Stromal cell of bone marrow (primary cell): ENCODE measurements at places on chromosomes 1 and 21.

GRCh38 chr21:34807146-34807880 lies 138.5 kb downstream of the CLIC6 start:
- DNase-seq = peak; percentile 89

DNA sequence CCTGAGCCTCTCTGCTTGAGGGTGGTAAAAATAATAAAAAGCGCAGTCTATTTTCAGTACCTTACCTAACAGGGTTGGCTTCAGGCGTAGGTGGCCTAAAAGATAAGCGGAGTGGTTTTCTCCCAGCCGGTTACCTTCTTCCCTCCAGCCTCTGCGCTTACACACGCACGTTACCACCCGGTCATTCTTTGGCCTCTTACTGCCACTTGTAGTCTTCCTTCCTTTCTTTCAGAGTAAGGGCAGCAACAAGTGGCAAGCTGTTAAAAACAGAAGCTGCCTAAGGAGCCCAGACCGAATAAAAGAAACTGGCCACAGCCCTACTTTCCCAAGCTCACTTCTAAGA lies 35.4 kb downstream of the CLCA1 start:
- DNase-seq = no peak

GRCh38 chr1:19220080-19220846 lies 10.2 kb upstream of the UBR4 start:
- DNase-seq = no peak

DNA sequence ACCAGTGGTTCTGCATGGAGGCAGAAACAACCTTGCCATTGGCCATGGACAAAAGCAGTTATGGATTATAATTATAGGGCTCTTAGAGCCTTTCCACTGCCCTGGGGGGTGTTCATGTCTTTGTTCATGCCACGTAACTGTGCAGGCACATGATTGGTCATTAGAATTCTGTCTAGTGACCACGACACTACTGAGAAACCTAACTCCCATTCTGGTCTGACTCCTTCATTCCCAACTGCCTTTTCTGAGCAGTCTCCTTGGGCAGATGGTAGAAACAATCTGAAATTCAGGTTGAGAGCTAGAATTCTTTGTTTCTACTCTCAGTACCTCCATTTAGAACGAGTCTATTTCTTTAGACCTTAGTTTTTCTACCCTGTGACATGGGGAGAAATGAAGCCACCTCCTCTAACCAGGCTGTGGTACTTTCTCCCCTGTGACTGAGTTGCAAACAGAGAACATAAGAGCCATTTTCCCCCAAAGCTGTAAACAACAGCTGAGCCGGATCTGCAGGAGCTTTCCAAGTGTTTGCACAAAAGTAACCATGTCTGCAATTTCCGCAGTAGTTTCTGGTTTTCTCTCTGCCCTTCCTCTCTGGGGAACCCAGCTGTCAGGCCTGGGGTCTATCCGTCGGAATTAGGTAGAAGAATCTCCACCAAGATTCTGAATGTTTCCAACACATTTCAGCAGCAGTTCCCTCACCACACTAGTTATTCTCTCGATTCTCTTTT lies 37.7 kb upstream of the IPO9 start:
- DNase-seq = no peak

GRCh38 chr21:45130324-45130774 lies 56.0 kb downstream of the ADARB1 start:
- peak; percentile 68 for DNase-seq

DNA sequence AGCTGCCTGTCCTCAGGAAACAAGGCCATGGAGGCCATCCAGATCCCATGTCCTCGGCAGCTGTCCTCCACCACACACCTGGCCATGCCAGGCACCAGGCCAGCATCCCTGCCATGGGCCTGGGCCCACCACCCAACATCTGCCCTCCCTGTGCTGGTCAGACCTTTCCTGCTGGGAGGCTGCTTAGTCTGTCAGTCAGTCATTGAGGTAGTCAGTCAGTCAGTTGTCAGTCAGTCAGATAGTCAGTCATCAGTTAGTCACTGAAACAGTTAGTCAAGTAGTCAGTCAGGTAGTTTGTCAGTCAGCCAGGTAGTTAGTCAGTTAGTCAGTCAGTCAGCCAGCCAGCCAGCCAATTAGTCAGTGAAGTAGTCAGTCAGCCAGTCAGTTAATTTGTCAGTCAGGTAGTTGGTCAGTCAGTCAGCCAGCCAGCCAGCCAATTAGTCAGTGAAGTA lies 17.2 kb downstream of the KRTAP10-1 start:
- no peak for DNase-seq

DNA sequence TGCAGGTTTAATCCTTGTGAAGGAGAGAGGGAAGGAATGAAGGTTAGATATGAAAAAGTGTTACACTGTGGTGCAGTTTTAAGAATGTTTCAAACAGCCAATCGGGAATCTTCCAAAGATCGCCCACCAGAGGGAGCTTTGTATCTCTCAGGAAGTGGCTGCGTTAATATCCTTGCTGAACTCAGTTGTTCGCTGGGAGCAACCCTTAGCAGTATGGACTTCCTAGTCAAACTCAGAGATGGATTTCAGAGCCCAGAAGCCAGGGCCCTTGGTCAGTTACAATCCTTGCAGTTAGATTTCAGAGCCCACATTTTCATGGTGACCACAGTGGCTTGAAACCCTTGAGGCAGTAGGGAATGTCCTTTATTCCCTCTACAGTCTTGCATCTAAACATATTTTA lies 136.2 kb downstream of the NTNG1 start:
- DNase-seq = peak; percentile 23

- DNase-seq = no peak
Observed at GRCh38 chr21:45478816-45479669, 63.2 kb downstream of the SLC19A1 start.

DNA sequence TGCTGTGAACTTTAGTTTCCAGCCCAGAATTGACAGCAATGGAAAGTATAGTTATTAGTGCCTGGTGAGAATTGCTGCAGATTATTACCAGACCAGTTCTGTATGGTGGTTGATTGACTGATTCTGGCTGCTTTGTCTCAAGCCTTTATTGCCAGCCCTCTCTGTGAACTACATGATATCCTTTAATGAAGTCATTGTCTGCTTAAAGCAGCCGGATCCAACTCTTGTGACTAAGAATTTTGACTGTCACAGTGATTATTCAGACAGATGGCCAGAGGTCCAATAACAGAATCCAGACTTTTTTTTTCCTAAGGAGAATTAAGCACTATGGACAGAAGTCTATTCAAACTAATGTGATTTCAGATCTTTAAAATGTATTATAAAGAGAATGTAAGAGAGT lies 1548.6 kb upstream of the B3GALT2 start:
- no peak for DNase-seq

DNA sequence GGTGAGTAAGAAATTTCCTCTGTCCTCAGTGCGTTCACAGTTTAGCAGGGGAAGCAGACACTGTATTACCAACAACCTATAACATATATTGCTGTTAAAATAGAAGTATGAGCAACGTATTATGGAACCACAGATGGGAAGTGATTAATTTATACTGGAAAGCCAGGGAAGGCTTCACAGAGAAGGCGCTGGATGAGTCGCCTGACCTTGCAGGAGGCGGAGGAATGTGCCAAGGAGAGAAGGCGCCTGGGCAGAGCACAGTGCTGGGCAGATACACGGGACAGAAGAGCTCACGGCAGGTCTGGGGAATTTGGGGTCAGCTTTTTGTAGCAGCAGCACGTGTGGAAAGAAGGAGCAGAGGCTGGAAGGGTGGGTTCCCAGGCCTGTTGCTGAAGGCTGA lies 116.3 kb downstream of the DHRS3 start:
- no peak for DNase-seq

GRCh38 chr1:233668725-233669294 lies 54.9 kb downstream of the KCNK1 start:
- DNase-seq = peak; percentile 57

DNA sequence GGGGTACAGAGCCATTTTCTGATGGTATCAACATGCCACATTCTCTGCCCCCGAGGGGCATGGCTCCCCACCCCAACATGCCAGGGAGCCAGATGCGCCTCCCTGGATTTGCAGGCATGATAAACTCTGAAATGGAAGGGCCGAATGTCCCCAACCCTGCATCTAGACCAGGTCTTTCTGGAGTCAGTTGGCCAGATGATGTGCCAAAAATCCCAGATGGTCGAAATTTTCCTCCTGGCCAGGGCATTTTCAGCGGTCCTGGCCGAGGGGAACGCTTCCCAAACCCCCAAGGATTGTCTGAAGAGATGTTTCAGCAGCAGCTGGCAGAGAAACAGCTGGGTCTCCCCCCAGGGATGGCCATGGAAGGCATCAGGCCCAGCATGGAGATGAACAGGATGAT lies 50.6 kb downstream of the ACP6 start:
- no peak for DNase-seq

DNA sequence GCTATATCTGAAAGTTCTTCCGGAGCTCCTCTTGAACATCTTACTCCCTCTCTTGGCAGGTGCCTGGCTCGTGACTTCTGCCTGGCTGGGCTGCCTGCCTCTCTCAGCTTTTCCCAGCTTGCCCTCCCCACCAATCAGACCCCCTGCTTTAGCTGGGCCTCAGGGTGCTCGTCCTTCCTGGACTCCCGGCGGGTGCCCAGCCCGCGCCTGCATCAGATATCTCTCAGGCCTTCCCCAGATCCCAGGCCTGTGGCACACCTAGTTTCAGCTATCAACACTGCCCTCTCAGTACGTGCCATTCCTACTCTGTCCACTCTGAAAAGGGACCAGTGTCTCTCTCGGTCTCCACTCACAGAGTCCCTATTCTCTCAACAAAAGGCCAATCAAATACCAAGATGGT lies 96.5 kb upstream of the CLDN14 start:
- DNase-seq = no peak

GRCh38 chr1:203142684-203143408 lies 15.3 kb downstream of the ADORA1 start:
- DNase-seq = no peak

- no peak for DNase-seq
Observed at GRCh38 chr1:30696831-30697230, 26.6 kb downstream of the MATN1 start.

- peak; percentile 48 for DNase-seq
Observed at GRCh38 chr1:2204415-2205190, 10.0 kb upstream of the FAAP20 start.

GRCh38 chr1:41053316-41053715 lies 31.8 kb upstream of the SLFNL1 start:
- no peak for DNase-seq

DNA sequence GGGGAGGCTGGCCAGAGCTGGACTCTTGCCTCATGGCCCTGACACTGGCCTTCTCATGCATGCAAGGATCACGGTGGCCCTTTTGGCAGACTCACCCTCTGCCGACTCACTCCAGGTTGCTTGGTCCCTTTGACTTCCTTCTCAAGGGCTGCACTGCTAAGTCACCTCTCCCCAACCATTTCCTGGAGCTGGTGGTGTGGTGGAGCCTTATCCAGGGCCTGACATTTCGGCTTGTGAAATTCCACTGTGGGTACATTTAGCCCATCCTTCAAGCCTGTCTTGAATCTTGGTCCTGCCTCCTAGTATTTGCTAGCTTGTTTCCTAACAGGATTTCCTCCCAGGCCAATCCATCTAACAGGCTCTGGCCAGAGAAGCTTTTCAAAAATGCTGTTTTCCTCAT lies 52.6 kb upstream of the JUN start:
- DNase-seq = no peak

- no peak for DNase-seq
Observed at GRCh38 chr1:31987135-31987619, 26.5 kb upstream of the KHDRBS1 start.

- DNase-seq = no peak
Observed at GRCh38 chr1:221137666-221138065, 258.4 kb downstream of the HLX start.

- no peak for DNase-seq
Observed at GRCh38 chr1:72521659-72522058, 239.3 kb upstream of the NEGR1 start.

- no peak for DNase-seq
Observed at GRCh38 chr1:168477792-168478191, 66.0 kb downstream of the XCL2 start.

GRCh38 chr1:209667708-209668107 lies 7.5 kb upstream of the G0S2 start:
- DNase-seq = no peak

- DNase-seq = no peak
Observed at GRCh38 chr1:97989094-97989680, 68.4 kb upstream of the DPYD start.

GRCh38 chr1:245800901-245801605 lies 646.3 kb downstream of the KIF26B start:
- DNase-seq = no peak

DNA sequence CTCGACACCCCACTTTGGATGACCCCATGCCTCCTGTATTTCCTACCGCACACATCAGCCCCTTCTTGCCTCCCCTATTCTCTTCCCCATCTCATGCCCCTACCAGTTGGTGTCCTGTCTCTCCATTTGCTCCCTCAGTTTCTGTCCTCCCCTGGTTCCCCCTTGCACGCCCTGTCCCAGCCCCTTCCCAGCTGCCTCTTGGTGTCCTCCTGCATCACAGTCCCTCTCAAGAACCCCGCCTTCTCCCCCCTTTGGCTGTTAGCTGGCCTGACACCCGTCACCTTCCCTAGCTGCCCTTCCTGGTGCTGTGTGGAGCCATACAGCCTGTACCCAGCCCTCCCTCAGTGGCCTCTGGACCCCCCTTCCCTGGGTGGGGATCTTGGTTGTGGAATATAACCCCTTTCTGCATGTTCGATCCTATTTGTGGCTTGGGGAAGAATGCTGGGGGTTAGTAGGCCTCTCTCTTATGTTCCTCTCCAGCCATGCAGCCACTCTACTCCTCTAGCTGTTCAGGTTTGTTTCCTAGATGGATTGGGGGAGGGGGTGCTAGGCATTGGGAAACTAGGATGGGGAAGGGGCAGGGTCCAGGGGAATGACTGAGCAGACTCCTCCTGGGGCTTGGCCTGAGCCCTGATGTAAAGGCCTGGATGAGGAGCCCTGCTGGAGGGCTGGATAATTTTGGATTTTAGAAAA lies 41.4 kb upstream of the NFASC start:
- no peak for DNase-seq

- DNase-seq = no peak
Observed at GRCh38 chr1:62386351-62387121, 50.3 kb upstream of the USP1 start.

- DNase-seq = no peak
Observed at GRCh38 chr1:96643519-96643918, 78.1 kb upstream of the PTBP2 start.

- DNase-seq = no peak
Observed at GRCh38 chr1:110787328-110788071, 85.4 kb upstream of the CD53 start.

- DNase-seq = no peak
Observed at GRCh38 chr1:39895731-39896480, 5.8 kb downstream of the MYCL start.

DNA sequence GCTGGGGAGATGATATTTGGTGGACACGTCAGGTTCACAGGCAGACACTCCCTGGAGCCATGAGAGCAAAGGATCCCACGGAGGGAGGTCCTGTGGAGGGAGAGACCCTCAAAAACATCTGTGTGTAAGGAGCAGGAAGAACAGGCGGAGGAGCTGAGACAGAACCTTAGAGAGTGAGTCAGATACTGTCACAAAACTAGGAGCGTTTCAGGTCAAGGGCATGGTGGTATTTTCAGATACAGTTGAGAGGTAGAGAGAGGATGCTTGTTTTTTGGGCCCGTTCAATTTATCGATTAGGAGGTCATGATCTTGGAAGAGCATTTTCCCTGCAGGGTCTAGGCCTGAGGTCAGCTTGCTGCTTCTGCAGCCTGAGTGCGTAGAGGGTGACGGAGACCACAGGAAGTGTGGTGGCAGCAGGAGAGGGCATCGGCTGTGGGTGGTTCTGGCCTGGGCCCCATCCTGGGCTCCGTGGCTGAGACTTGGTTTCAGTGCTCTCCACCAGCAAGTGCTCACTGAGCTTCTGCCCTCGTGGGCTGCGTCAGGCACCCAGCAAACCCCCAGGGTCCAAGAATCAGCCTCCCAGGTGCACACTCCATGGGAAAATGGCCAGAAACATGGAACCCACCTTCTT lies 39.9 kb downstream of the SPSB1 start:
- no peak for DNase-seq
